ENCODE measurements at places on chromosomes 12 and 14. TPM values are rescaled to one million over a fixed set of nuclear protein-coding genes. Genes with fewer than 3 reads are reported as not detected.

DNA sequence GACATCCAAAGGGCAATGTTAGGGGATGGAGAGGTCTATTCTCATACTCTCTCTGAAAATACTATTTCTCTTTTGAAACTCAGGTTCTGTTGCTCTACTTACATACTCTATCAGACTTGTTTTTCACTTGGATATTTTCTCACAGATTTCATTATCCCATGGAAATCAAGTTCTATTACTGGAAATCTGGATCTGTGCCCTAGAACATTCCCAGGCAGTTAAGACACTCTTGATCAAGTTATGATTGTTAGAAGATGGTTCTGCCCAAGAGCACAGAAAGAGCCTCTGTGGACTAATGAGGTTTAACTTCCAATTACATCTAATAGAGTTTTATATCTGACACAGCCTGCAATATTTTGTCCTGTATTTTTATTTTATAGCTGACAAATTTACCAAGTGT is 591.0 kb upstream of the ATP2B1 start:
- no peaks in the 10 kb centered on the region for H3K27me3 ChIP-seq
- H3K4me3 ChIP-seq, result no peak overlapping the region
- DNase-seq, result no peak
- H3K4me1 ChIP-seq, result no peaks in the 10 kb centered on the region
- no peaks in the 10 kb centered on the region for H3K36me3 ChIP-seq

DNA sequence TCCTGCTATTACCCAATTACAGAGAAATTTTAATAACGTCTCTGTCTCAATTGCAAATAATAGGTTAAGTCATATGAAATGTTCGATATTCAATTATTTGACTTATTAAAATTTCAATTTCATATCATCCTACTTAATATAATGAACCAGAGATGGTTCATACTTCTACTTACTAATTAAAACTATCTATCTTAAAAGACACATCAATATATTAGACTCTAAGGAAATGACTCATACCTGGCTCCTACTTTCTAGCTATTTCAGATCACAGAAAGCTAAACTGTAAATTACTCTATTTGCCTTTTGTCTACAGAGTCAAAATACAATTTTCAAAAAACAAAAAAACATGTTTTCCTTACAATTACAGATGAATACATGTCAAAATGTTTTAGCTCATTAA is 99.6 kb downstream of the CAPZA3 start:
- no peaks in the 10 kb centered on the region for H3K27me3 ChIP-seq
- H3K4me3 ChIP-seq, result no peak overlapping the region
- no peak overlapping the region for H3K27ac ChIP-seq
- no peaks in the 10 kb centered on the region for H3K36me3 ChIP-seq

GRCh38 chr14:59103396-59103795 is 85.1 kb upstream of the DAAM1 start:
- H3K4me3 ChIP-seq, result no peak overlapping the region
- no peaks in the 10 kb centered on the region for H3K36me3 ChIP-seq
- H3K27ac ChIP-seq, result no peak overlapping the region
- DNase-seq, result no peak
- H3K4me1 ChIP-seq, result no peaks in the 10 kb centered on the region

BTBD6 gene
- polyA plus RNA-seq, result 6.3 TPM

DNA sequence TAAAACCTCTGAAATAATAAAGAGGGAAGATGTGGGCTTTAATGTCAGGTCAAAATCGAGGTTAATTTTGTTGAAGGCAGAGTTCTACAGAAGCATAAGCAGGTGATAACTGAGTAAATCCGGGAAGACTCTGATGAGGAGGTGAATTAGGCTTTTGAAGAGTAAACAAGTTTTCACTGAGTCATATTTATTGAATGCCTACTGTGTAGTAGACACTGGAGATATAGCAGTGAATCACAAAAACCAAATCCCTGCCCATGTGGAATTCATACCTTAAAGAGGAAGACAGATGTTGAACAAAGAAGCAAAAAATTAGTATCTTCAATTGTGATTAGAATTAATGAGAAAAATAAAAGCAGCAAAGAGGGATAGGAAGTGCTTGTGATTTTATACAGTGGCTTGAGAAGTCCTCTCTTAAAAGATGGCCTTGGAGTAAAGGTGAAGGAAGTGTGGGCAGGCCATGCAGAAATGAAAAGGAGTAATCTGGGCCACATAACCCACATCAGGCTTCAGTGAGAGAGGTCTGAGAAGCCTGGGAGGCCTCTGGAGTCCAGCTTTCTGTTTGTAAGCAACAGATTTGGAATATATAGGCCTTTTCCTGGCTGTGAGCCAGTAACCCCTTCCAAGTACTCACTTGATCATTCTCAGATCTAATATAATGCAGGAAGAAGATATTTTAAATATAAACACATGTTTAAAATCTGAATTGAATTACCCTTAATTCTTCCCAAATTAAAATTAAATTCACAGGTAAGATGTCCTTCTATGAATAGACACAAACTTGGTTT is 46.7 kb downstream of the BHLHE41 start:
- no peak overlapping the region for H3K4me3 ChIP-seq
- DNase-seq, result no peak
- no peak overlapping the region for H3K27ac ChIP-seq
- H3K27me3 ChIP-seq, result no peaks in the 10 kb centered on the region
- no peaks in the 10 kb centered on the region for H3K36me3 ChIP-seq
- no peaks in the 10 kb centered on the region for H3K4me1 ChIP-seq

- H3K27ac ChIP-seq, result peak overlapping the region; percentile 100
- peak; percentile 98 for DNase-seq
- no peaks in the 10 kb centered on the region for H3K27me3 ChIP-seq
- H3K4me1 ChIP-seq, result peaks cover 65% of the 10 kb centered on the region
- no peaks in the 10 kb centered on the region for H3K36me3 ChIP-seq
- no peak overlapping the region for H3K4me3 ChIP-seq
These were observed 36.8 kb downstream of the FLVCR2 start for GRCh38 chr14:75615200-75615599.

GRCh38 chr12:125418902-125419564 is 353.8 kb downstream of the AACS start:
- no peak overlapping the region for H3K4me3 ChIP-seq
- H3K27me3 ChIP-seq, result no peaks in the 10 kb centered on the region
- H3K4me1 ChIP-seq, result no peaks in the 10 kb centered on the region
- no peak for DNase-seq
- no peak overlapping the region for H3K27ac ChIP-seq
- H3K36me3 ChIP-seq, result no peaks in the 10 kb centered on the region

GRCh38 chr12:130456375-130457199 is 118.9 kb downstream of the PIWIL1 start:
- H3K36me3 ChIP-seq, result no peaks in the 10 kb centered on the region
- no peak overlapping the region for H3K4me3 ChIP-seq
- H3K27ac ChIP-seq, result no peak overlapping the region

OTX2 gene
- polyA plus RNA-seq, result not detected

DNA sequence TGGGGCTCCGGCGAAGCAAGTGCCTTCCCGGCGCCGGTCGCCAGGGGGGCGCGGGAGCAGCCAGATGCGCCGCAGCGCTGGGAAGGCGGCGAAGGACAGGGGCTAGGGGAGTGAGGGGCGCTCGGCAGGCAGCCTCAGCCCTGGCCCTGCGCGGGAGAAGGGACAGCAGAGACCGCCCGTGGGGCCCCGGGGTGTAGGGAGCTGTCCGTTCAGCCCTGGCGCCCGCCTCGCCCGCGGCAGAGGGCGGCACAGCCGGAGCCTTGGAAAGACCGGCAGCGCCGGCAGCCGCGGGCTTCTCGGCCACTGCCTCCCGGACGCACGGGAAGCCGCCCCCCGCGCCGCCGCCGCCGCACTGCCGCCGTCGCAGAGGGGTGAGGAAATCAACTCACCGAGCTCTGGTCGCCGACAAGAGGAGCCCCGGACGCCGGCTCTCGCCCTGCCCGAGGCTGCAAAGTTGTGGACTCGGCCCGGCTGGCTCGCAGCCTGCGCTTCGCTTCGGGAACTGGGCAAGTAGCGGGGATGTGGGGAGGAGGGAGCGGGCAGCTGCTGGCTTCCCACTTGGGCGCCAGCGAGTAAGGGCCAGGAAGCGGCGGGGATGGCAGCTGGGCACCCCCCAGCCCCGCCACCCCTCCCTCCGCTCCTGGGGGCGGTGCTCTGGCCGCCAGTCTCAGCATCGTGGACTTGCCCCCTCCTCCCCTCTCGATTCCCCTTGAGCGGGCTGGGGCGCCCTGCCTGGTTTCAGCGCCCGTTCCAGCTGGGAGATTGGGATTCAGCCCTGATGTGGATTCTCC is at the start of gene ZDHHC22:
ZDHHC22 (minus strand) TSS at position 578 of the 791 bp plus-strand sequence. CDS start 2,053 bp downstream, outside the sequence.
- no peak for DNase-seq
- H3K27me3 ChIP-seq, result peaks cover 82% of the 10 kb centered on the region
- no peak within 1 kb of the TSS for H3K27ac ChIP-seq

DNA sequence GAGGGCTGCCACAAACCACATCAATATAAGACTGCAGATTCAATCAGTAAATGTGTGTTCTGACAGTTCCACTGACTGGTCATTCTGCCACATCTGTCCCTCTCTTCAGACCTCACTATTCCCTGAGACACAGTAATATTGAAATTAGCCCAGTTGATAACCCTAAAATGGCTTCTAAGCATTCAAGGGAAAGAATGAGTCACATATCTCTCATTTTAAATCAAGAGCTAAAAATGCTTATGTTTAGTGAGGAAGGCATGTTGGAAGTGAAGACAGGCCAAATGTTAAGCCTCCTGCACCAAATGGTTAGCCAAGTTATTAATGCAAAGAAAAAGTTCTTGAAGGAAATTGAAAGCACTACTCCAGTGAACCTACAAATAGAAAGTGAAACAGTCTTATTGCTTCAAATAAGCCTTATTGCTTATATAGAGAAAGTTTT is 24.5 kb upstream of the KIF21A start:
- H3K4me1 ChIP-seq, result no peaks in the 10 kb centered on the region
- H3K36me3 ChIP-seq, result no peaks in the 10 kb centered on the region
- H3K27ac ChIP-seq, result no peak overlapping the region
- H3K27me3 ChIP-seq, result no peaks in the 10 kb centered on the region
- no peak overlapping the region for H3K4me3 ChIP-seq

TSPAN8 gene
- not detected for polyA plus RNA-seq

KRT80 gene
- polyA plus RNA-seq, result 0.18 TPM

ADAM21 gene
- not detected for polyA plus RNA-seq

GRCh38 chr14:30587141-30587540 is 28.2 kb downstream of the G2E3 start:
- no peak for DNase-seq
- H3K4me1 ChIP-seq, result no peaks in the 10 kb centered on the region
- H3K4me3 ChIP-seq, result no peak overlapping the region
- H3K27ac ChIP-seq, result peak overlapping the region; percentile 29
- no peaks in the 10 kb centered on the region for H3K27me3 ChIP-seq

OGFOD2 gene
- 13.0 TPM for polyA plus RNA-seq

SDR9C7 gene
- not detected for polyA plus RNA-seq

DNA sequence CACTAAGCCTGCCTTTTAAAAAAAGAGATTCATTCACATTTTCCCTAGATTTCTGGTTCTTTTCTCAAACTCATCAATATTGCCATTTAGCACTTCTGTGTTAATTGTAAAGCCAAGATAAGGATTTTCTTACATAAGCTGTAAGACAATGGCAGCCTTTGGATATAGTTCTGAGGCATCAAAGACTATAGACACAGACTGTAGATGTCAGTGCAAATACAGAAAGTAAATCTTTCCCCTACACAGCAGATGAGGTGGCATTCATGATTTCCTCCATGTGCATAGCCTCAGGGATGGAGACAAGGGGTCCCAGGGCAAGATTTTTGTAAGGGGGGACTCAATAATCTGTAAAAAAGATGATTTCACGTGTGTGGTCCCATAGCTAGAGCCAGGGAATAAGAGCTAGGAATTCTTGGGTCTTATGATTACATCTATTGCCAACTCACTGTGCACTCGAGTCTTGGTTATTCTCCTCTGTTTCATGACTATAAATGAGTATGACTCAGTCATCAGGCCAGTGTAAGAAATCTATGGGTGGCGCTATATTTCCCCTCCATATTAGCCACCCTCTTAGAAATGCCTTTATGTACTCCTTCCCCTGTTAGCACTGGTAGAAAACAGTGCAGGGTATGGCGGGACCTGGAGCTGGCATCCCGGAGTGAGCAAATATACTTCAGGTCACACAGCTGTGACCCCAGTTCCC is 207.5 kb downstream of the EXOC5 start:
- no peak overlapping the region for H3K4me3 ChIP-seq
- DNase-seq, result no peak
- H3K27me3 ChIP-seq, result no peaks in the 10 kb centered on the region
- no peaks in the 10 kb centered on the region for H3K4me1 ChIP-seq

INSM2 gene
- polyA plus RNA-seq, result not detected

- H3K36me3 ChIP-seq, result no peaks in the 10 kb centered on the region
- DNase-seq, result no peak
- no peak overlapping the region for H3K4me3 ChIP-seq
- H3K27ac ChIP-seq, result no peak overlapping the region
These were observed 34.3 kb upstream of the IGF1 start for GRCh38 chr12:102514696-102515095.

DNA sequence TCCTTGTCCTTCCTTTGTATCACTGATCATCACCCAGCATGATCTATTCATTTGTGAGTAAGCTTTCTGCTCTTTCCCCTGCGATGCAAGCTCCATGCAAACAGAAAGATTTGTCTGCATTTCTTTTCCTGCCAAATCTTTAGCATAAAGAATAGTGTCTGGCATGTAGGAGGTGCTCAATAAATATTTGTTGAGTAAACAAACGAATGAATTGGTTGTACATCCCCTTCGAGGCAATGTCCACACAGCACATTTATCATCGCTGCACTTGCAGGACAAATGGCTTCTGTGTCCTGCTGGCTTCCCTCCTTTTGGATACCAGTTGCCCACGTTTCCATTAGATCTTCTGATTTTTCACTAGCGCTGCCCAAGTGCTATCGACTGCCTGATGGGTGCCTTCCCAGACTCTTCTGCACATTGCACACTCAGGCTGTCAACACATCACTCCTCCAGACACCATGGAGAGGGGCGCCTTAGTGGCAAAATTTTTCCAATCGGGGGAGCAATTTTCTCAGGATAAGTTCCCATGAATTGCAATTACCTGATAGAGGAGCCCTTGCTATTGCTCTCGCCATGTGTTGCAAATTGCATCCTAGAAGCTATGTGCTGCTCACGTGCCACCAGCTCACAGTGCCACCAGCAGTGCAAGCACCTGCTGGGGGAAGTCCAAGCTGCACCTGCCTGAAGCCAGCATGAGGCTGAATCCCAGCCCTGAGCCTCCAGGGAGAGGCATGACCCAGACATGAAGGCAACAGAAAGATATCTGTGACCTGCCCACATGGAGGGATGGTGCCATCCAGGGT is 206.6 kb downstream of the KIF26A start:
- H3K36me3 ChIP-seq, result no peaks in the 10 kb centered on the region
- no peak for DNase-seq
- H3K27ac ChIP-seq, result no peak overlapping the region
- no peaks in the 10 kb centered on the region for H3K27me3 ChIP-seq

KRT3 gene
- polyA plus RNA-seq, result not detected

- no peaks in the 10 kb centered on the region for H3K4me1 ChIP-seq
- H3K36me3 ChIP-seq, result no peaks in the 10 kb centered on the region
- H3K4me3 ChIP-seq, result no peak overlapping the region
- H3K27ac ChIP-seq, result no peak overlapping the region
- no peak for DNase-seq
- no peaks in the 10 kb centered on the region for H3K27me3 ChIP-seq
These were observed 177.8 kb downstream of the KLHL28 start for GRCh38 chr14:44783901-44784300.

- DNase-seq, result no peak
- no peaks in the 10 kb centered on the region for H3K27me3 ChIP-seq
- H3K4me1 ChIP-seq, result peaks cover 27% of the 10 kb centered on the region
- H3K4me3 ChIP-seq, result no peak overlapping the region
- no peak overlapping the region for H3K27ac ChIP-seq
These were observed 14.9 kb downstream of the SCARB1 start for GRCh38 chr12:124848621-124849380.

- H3K27me3 ChIP-seq, result no peaks in the 10 kb centered on the region
- no peaks in the 10 kb centered on the region for H3K4me1 ChIP-seq
- H3K36me3 ChIP-seq, result no peaks in the 10 kb centered on the region
These were observed 12.9 kb upstream of the DCD start for GRCh38 chr12:54661048-54661447.

GRCh38 chr14:81219759-81220579 is 790 bp downstream of the GTF2A1 start:
- H3K4me3 ChIP-seq, result peak overlapping the region; percentile 98
- no peaks in the 10 kb centered on the region for H3K27me3 ChIP-seq

Data from CD14-positive monocyte (primary cell).